ENCODE measurements at places on chromosomes 1 and 21.

GRCh38 chr1:182861994-182862393 lies 22.8 kb downstream of the DHX9 start:
- peaks cover 26% of the 10 kb centered on the region for H3K4me1 ChIP-seq
- no peak overlapping the region for H3K4me3 ChIP-seq
- H3K36me3 ChIP-seq: peaks cover 85% of the 10 kb centered on the region
- DNase-seq: no peak
- H3K27ac ChIP-seq: peak overlapping the region; percentile 51

DNA sequence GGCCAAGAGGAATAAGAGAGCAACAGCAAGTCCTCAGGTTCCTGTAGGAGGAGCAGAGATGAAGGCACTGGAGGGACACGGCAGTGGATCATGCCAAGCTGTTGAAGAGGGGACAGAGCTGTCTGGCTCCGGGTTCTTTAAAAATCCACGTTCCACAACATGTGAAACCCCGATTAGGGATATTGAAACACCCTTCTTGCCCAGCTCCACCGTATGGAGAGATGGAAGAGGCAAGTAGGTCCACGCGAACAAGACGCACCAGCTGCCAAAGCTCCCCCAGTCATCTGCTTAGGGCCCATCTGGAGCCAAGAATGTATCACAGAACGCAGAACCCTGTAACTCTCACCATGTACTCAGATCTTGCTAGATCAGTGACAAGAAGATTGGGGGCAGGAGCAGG lies 3.9 kb downstream of the C1orf198 start:
- H3K4me1 ChIP-seq: peaks cover 42% of the 10 kb centered on the region
- no peak overlapping the region for H3K4me3 ChIP-seq
- DNase-seq: no peak

GRCh38 chr1:112265931-112266330 lies 130.1 kb upstream of the CTTNBP2NL start:
- H3K4me1 ChIP-seq: no peaks in the 10 kb centered on the region
- no peak for DNase-seq
- H3K27me3 ChIP-seq: peaks cover 2% of the 10 kb centered on the region
- H3K36me3 ChIP-seq: no peaks in the 10 kb centered on the region

DNA sequence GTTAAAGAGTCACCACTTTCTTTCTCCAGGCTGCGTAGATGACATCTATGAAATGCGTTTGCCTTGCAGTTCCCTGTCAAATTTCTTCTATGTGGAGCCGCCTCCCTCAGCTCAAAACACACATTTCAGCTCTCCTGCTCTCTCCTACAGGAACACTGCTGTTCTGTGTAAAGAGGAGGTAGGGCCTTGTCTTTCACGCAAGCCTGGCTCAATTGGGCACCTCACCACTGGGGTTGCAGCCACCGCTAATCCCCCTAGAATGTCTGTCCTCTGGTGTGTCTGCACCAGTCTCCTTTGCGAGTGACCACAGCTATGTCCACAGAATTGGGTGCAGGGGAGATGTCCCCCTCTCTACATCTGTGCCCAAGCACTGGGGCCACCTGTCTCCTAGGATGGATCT lies 31.8 kb upstream of the CFHR4 start:
- H3K27me3 ChIP-seq: no peaks in the 10 kb centered on the region
- no peaks in the 10 kb centered on the region for H3K36me3 ChIP-seq
- DNase-seq: no peak
- no peak overlapping the region for H3K27ac ChIP-seq

DNA sequence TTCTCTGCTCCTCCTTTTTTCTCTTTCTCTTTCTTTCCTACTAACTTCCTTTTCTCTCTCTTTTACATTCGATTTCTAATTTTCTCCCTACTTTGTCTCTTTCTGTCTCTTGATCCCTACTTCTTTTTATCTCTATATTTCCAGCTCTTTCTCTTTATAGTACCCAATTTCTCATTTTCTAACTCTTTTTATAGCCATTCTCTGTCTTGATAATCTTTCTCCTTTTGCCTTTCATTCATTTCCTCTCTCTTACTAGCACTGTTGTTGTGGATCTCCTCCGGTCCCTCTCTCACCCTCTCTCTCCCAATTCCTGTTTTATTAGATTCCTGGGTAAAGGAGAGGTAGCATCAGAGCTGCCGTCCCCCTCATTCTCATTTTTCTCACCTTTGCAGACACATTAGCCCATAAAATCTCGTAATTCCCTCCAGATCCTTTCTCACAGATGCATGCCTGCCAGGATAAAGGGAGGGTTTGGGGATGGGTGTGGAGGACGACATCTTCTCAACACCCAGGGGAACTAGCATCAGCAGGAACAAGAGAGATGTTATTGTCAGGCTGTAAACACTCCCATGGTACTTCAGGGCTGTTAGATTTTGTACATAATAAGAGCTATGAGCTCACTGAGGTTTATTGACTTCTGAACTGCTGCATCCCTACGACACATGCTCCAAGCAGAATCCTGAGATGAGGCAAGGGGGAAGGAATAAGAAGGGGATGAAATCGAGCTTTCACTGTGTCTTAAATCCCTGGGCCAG lies 159.0 kb upstream of the GALNT2 start:
- peaks cover 37% of the 10 kb centered on the region for H3K27me3 ChIP-seq
- no peak overlapping the region for H3K27ac ChIP-seq
- DNase-seq: peak; percentile 34

GRCh38 chr1:75589637-75590036 lies 21.3 kb downstream of the SLC44A5 start:
- H3K27me3 ChIP-seq: no peaks in the 10 kb centered on the region
- no peaks in the 10 kb centered on the region for H3K36me3 ChIP-seq
- no peak for DNase-seq
- no peak overlapping the region for H3K4me3 ChIP-seq
- no peaks in the 10 kb centered on the region for H3K4me1 ChIP-seq

- no peaks in the 10 kb centered on the region for H3K27me3 ChIP-seq
- H3K4me3 ChIP-seq: no peak overlapping the region
- H3K4me1 ChIP-seq: peaks cover 9% of the 10 kb centered on the region
- DNase-seq: no peak
These were observed 46.2 kb downstream of the MAP3K7CL start for GRCh38 chr21:29176471-29177120.

DNA sequence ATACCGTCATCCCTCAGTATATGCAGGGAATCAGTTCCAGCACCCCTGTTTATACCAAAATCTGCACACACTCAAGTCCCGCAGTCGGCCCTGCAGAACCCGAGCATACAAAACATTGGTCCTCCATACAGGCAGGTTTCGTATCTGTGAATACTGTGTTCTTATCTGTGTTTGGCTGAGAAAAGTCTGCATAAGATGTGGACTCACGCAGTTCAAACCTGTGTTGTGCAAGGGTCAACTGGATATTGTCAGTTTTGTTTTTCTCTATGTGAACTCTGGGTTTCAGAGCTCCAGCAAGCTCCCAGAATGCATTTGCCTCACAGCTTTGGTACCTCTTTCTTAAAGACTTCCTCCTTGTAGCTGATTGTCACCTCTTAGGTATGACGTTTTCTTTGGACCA lies 100.6 kb downstream of the NR5A2 start:
- no peak overlapping the region for H3K27ac ChIP-seq
- H3K4me3 ChIP-seq: no peak overlapping the region
- H3K36me3 ChIP-seq: no peaks in the 10 kb centered on the region
- H3K27me3 ChIP-seq: peaks cover 14% of the 10 kb centered on the region

DNA sequence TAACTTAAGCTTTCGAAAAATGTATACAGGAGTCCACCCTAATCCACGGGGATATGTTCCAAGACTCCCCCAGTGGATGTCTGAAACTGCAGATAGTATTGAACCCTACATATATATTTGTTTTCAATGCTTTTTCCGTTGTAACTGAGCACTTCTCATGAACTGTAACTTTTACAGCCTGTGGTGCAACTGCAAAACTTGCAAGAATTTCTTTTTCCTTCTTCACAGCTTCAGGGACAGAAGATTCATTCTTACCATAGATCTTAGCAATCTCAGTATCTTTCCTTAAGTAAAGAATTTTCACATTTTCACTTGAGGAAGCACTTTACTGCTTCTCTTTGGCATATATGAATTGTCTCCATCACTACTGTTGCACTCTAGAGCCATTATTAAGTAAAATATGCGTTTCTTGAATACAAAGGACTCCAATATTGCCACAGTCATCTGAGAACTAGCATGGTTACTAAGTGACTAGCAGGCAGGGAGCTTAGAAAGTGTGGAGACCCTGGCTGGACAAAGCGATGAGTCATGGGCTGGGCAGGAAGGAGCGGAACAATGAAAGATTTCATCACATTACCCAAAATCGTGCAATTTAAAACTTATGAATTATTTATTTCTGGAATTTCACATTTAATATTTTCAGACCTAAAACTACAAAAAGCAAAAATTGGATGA lies 14.1 kb downstream of the DPYD start:
- H3K4me1 ChIP-seq: peaks cover 20% of the 10 kb centered on the region
- DNase-seq: no peak
- H3K27ac ChIP-seq: no peak overlapping the region
- H3K36me3 ChIP-seq: no peaks in the 10 kb centered on the region

DNA sequence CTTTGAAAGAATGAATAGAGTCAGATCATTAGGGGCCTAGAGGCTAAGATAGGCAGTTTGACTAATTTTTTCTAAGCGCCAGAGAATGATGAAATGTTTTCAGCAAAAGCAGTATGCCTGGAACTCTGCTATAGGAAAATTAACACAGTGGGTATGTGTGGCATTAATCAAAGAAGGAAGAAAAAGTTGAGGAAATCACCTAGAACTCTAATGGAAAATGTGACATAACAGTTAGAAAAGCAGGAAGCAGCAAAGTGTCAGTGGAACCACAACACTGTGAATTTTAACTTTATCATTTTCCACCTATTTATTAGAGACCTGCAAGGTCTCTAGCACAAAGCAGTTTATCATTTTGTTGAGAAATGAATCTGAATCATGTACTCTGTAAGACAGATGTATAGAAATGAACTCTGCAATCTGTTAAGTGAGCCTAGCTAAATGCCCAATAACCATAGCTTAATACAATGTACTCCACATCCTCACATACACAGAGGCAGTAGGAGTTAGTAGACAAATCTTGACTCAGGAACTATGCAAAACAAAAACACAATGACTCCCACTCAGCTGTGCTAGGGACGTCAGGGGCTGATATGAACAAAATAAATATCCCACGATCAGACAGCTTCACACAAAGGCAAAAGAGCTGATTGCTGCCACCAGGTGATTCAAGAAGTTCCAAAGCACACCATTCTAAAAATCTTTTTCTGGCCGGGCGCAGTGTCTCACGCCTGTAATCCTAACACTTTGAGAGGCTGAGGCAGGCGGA lies 500.7 kb upstream of the NFIA start:
- no peaks in the 10 kb centered on the region for H3K36me3 ChIP-seq
- H3K4me1 ChIP-seq: no peaks in the 10 kb centered on the region
- no peak for DNase-seq
- H3K27me3 ChIP-seq: no peaks in the 10 kb centered on the region
- no peak overlapping the region for H3K27ac ChIP-seq

DNA sequence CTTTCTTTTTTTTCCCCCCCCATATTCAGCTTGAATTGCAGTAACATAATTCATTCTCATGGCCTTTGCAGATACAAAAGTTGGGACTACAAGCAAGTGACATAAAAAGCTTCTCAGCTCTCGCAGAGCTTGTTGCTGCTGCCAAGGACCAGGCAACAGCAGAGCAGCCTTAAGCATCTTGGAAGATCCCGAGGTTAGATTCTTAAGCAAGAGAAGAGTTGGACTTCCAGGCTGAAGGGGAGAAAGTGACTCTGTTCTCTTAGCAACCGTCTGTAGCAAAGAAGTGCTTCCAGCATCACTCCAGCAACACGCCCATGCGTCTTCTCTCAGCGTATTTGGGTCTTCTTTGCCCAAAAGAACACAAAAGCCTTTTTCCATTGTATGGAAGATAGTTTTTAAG lies 20.7 kb downstream of the AGT start:
- H3K4me3 ChIP-seq: no peak overlapping the region
- H3K27me3 ChIP-seq: no peaks in the 10 kb centered on the region
- no peak for DNase-seq
- H3K27ac ChIP-seq: no peak overlapping the region
- H3K4me1 ChIP-seq: no peaks in the 10 kb centered on the region

- no peak overlapping the region for H3K27ac ChIP-seq
- no peaks in the 10 kb centered on the region for H3K4me1 ChIP-seq
- DNase-seq: no peak
- H3K4me3 ChIP-seq: no peak overlapping the region
- no peaks in the 10 kb centered on the region for H3K27me3 ChIP-seq
These were observed 48.4 kb downstream of the ADAMTS5 start for GRCh38 chr21:26918323-26919079.

DNA sequence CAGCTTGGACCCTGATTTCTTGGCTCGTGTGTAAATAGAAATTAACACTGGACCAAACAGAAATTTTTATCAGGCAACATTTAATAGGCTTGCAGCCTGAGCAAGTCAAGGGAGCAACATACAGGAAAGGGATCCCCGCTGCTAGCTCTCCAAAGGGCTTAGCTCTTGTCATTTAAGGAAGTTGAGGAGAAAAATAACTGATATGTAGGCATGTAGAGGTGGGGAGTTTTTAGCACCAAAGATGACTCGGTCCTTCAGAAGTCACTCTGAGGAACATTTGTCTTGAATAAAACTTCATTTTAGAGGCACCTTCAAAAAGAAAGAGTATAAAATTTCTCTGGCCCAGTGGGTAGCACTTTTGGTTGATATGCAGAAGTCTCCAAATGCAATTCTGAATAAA lies 27.1 kb downstream of the GBP2 start:
- H3K27ac ChIP-seq: peak overlapping the region; percentile 20
- H3K36me3 ChIP-seq: peaks cover 32% of the 10 kb centered on the region
- no peak overlapping the region for H3K4me3 ChIP-seq
- H3K27me3 ChIP-seq: peaks cover 5% of the 10 kb centered on the region

GRCh38 chr1:223831755-223832636 lies 13.8 kb downstream of the TP53BP2 start:
- DNase-seq: no peak
- H3K4me1 ChIP-seq: peaks cover 29% of the 10 kb centered on the region
- peaks cover 10% of the 10 kb centered on the region for H3K36me3 ChIP-seq
- no peaks in the 10 kb centered on the region for H3K27me3 ChIP-seq

- no peaks in the 10 kb centered on the region for H3K27me3 ChIP-seq
- H3K4me3 ChIP-seq: peak overlapping the region; percentile 94
- peaks cover 76% of the 10 kb centered on the region for H3K4me1 ChIP-seq
These were observed 4.4 kb downstream of the RCSD1 start for GRCh38 chr1:167634435-167634834.

GRCh38 chr1:65265651-65266351 lies 43.5 kb upstream of the DNAJC6 start:
- H3K4me3 ChIP-seq: peak overlapping the region; percentile 75
- peak; percentile 83 for DNase-seq
- H3K36me3 ChIP-seq: peaks cover 4% of the 10 kb centered on the region
- peaks cover 45% of the 10 kb centered on the region for H3K27me3 ChIP-seq
- no peak overlapping the region for H3K27ac ChIP-seq
- peaks cover 23% of the 10 kb centered on the region for H3K4me1 ChIP-seq

GRCh38 chr1:111669268-111669667 lies 49.7 kb downstream of the RAP1A start:
- no peaks in the 10 kb centered on the region for H3K27me3 ChIP-seq
- H3K27ac ChIP-seq: peak overlapping the region; percentile 66
- H3K36me3 ChIP-seq: peaks cover 51% of the 10 kb centered on the region
- DNase-seq: no peak

Data from activated CD4-positive, alpha-beta T cell treated with anti-CD3 and anti-CD28 coated beads, Interleukin-2, amount 10 ng/mL, durations not matched to agents 24 days and 14 days (primary cell).